ENCODE measurements at places on chromosomes 1 and 21.
A peak's percentile ranks its signal among the peaks of the same experiment; 100 is the strongest.

DNA sequence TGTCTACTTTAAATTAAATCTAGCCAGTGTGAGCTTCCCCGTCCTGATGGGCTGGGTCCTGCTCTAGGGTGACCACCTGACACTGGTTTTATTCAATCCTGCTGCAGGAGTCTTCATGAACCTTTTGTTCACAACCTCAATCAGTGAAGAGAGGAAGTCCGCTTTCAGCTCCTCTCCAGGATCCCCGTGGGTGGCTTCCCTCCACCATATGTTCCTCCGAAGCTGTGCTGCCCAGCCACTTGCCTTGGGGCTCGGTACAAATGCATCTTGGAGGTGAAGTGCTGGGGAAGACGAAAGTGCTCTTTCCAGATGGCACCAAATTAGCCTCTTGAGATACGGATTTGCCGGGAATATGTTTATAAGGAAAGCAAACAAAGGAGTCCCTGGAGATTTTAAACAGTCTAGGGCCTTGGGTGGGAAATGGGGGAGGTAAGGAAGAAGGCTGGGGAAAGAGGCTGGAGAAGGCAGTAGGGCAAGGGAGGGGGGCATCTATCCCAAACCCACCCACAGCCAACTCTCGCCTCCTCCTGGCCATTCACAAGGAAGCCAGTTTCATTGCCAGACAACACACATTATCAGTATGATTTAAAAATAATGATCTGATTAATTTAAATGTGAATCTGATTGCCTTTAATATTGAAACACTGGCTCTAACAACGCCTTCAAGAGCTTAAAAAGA, 430.8 kb downstream of the DISC1 start:
- no peak for DNase-seq

GRCh38 chr1:212699104-212699624, 476 bp downstream of the BATF3 start:
- DNase-seq = peak; percentile 63

DNA sequence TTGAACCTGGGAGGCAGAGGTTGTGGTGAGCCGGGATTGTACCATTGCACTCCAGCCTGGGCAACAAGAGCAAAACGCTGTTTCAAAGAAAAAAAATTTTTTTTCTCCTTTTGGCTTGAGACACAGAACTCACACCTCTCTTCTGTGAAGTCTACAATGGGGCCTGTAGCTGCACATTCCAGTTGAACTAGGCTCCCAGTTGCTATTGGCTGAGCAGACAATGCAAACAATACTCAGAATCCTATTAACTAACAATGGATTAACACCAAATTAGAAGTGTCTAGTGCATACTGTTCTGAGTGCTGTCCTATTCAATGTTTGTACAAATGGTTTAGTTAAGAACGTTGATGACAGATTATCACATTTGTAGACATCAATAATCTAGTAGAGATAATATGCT, 17.6 kb upstream of the MCL1 start:
- DNase-seq = no peak

- no peak for DNase-seq
Observed at GRCh38 chr21:33991133-33991532, 75.5 kb upstream of the ATP5PO start.

GRCh38 chr1:203327684-203328457, 22.6 kb downstream of the BTG2 start:
- DNase-seq = peak; percentile 67
